ENCODE measurements at places on chromosomes 16 and 17.

- DNase-seq = peak; percentile 92
These were observed at the start of gene ERBB2 for GRCh38 chr17:39699818-39700147. Gene ERBB2 (plus strand): TSS chr17:39700064. CDS start chr17:39700239, 175 bp downstream.

DNA sequence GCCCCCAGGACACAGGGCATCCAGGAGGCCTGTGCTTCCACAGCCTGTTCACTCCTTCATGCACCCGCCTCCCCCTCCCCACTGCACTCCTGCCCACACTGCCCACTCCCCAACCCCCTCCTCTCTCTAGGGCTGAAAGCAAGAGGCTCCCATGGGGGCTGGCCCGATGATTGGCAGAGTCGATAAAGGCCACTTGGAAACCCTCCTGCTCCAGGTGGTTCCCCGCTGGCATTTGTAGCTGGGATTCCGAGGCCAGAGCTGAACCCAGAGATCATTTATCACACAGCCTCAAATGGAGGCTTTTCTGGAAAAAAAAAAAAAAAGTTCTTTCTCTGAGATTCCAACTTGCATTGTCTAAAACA is 74.1 kb downstream of the SREBF1 start:
- no peak for DNase-seq

DNA sequence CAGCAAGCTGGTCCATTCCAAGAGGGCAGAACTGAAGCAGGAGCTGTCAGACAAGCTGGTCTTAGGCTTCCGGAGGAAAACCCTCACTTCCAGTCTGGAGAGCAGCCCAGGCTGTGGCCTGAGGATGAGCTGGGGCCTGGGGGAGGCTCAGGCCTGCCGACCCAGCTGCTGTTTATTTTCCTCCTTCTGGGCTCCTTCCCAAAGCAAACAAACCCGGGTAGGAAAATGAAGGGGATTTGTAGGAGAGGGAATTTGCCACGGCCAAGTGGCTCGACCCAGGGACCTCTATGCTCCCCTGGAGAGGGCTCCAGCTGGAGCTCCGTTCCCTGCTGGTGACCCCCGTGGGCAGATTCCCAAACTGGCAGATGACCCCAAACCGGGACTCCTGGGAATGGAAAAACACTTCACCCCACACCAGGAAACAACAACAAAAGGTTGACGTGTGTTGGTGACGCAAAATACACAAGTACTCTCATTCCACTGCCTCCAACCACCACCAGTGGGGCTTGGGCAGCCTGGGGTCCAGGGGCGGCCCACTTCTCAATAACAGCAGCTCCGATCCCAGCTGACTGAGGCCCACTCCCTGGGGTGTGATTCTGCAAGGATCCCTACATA is 8.8 kb downstream of the JUP start:
- DNase-seq = peak; percentile 82

GRCh38 chr17:35743626-35744328 is 9.3 kb downstream of the GAS2L2 start:
- peak; percentile 75 for DNase-seq

GRCh38 chr16:80113873-80114574 is 426.8 kb upstream of the DYNLRB2 start:
- DNase-seq = no peak

DNA sequence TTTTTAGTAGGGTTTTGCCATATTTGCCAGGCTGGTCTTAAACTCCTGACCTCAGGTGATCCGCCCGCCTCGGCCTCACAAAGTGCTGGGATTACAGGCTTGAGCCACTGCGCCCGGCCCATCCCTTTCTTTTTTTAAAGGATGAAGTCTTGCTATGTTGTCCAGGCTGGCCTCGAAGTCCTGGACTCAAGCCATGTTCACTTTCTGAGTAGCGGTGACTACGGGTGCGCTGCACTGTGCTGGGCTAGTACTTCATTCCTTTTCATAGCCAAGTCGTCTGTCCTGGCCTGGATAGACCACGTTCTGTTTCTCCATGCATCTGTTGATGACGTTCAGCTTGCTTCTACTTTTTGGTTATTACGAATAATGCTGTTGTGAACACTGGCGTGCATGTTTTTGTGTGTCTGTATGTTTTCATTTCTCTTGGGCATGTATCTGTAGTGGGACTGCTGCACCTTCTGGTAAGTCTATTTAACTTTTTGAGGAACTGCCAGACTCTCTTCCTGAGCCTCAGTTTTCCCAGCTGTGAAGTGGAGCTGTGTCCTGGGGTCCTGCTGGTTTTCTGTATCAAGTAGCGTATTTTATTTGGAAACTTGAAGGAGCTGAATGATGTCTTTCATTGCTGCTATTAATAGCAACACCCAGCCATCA is 40.0 kb upstream of the GSE1 start:
- DNase-seq = no peak

DNA sequence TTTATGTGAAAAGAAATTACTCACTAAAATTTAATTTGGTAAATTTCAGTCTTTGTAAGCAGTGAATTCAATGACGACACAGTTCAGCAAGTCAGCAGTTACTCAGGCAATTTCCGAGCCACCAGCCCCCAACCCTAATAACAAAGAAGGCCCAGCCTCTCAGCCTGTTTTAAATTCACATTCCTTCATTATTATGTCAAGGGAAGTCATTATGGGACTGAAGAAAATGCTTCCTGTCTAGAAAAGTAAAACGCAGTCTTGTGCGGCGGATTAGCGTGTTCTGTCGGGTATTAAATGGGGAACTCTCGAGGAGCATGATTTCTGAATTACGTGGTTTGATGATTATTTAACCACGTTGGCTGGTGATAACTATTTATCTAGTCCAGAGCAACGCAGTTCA is 177.6 kb downstream of the AIPL1 start:
- DNase-seq = no peak

GRCh38 chr17:40951011-40951622 is 13.7 kb upstream of the KRT23 start:
- DNase-seq = no peak

GRCh38 chr16:69465083-69465721 is 40.8 kb downstream of the CYB5B start:
- no peak for DNase-seq

- no peak for DNase-seq
These were observed 235.5 kb downstream of the XYLT1 start for GRCh38 chr16:17235147-17235815.

- DNase-seq = no peak
These were observed 8.7 kb upstream of the KCNH6 start for GRCh38 chr17:63514477-63514876.

DNA sequence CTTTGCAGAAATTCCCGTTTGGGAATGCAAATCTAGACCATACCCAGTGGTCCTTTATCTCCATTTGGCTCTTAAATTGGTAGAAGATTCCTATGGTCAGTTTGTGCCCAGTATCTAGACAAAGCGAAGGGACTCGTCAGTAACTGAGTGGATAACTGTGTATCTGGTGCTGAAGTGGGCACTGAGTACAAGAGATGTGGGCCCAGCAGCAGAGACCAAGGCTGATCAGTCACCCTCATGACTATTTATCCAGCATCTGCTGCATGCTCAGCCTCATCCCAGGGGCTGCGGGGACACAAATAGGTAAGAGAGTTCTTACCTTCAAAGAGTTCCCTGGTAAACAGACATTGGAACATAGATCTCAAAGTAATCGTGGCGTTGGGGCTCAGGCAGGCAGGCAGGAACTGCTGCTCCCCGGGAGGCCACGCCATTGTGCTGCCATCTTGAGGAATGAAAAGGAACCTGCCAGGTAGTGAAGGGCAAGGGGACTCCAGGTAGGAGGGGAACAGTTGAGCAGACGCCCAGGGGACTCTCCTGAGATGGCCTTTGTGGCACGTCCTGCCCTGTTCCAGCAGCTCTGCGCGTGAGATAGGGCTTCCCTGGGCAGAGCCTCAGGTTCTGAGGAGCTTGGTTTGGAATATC is 10.3 kb downstream of the NT5M start:
- no peak for DNase-seq

DNA sequence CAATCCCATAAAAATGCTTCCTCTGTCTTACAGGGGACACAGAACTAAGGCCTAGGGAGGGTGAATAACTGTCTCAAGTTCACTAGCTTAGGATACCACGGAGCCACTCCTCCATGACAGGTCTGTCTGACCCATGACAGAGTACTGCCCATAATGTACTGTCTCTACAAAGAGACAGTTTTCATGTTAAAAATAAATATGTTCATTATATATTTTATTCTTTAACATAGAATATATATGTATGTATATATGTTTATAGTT is 28.3 kb upstream of the DYNLRB2 start:
- DNase-seq = no peak

DNA sequence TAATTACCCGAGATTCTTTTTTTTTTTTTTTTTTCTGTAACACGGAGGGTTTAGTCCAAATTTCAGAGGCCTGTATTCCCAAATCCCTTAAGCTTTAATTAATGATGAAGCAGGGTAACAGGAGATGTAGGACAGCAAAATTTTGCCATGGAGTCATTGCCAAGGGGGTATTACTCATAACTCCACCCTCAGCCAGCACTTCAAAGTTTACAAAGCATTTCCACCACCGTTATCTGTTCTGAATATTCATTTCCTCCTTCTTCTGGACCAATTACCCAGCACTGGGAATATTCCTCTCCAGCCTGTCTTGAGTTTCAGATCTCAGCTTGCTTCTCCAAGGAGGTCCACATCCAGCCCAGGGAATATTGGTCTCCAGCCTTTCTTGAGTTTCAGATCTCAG is 747.5 kb upstream of the EEF2KMT start:
- DNase-seq = no peak

- no peak for DNase-seq
These were observed 324 bp upstream of the HCRT start for GRCh38 chr17:42185621-42185930.

DNA sequence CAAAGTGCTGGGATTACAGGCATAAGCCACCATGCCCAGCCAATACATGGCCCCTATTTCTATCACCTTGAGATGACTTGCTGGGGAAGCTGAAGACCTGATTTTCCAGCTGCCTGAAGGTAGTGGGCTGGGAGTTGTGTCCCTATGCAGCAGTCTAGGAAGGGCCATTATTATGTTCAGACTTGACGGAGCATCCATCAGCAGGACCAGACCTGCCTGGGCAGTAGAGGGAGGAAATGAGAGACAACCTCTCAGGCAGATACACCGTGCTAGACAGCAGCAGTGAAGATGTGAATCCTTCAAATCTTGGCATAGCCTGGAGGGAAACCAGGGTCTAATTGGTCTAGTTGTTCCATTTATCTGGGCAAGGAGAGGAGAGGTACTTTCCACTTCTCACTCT is 35.6 kb upstream of the PHOSPHO1 start:
- DNase-seq = no peak

GRCh38 chr17:1142561-1142971 is 37.2 kb downstream of the ABR start:
- no peak for DNase-seq

DNA sequence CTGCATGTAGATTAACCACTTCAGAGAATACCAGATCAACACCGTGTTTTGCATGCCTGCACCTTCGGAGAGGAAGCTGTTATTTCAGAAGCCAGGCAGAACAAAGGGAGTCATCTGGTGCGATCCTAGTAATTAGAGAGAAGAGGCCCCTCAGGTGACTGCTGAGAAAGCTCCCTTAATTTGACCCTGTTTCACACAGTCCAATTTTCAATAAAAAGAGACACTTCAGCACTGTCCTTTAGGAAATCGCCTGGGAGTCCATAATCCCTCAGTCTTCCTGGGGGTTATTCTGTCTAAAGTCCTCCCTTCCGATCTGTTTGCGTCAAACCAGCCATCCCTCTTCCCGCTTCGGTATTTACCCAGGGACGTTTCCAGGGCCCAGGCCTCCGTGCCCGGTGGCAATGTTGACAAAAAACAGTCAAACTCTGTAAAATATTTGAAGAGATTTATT is 23.4 kb upstream of the TNRC6C start:
- no peak for DNase-seq

GRCh38 chr17:78977997-78978973 is 1.4 kb downstream of the LGALS3BP start:
- no peak for DNase-seq

DNA sequence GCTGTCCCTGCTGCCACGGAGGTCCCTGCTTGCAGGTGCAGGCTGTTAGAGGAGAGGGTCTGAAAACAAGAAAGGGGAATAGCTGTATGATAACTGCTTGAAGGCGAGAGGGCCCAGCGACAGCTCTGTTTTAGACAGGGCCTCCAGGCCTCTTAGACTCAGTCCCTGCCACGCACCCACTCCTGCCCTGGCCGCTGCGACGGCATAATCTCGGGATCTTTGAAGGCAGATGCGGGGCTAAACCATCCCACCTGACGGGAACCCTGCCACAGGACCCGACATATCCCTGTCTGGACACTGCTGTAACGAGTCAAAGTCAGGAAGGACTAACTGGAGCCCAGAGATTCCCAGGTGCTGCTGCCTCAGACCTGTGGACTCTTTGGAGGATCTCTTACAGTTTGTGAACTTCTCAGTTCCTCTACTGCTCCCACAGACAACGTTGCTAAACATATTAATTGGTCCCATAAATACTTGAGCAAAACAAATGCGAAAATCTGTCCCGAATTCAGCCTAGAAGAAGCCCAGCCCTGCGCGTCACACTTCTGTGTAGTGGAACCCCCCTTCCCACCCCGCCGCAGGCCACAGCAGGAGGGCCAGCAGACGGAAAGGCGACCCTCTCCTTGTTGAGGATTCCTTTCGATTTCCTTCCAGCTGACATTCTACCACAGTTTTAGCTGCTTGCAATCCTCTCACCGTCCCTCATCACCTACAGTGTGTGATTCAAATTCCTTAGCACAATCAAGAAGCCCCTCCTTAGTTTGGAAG is 998 bp upstream of the TMEM11 start:
- DNase-seq = peak; percentile 41

- DNase-seq = no peak
These were observed 125.2 kb downstream of the RAP1GAP2 start for GRCh38 chr17:2921443-2921842.

DNA sequence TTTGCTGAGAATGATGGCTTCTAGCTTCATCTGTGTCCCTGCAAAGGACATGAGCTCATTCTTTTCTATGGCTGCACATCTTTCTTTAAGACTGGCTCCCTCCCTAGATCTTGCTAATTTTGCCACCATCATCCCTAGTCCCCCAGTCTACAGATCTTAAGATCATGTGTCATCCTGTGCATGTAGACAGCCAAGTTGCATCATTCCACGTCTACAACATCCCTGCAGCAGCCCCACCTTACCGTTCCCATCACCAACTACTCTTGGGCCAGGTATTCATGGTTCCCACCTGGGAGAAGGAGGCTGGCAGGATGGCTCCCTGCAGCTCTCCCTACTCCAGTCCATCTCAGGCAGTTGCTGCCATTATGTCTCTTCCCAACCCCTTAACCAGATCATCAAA is 12.3 kb downstream of the CPPED1 start:
- DNase-seq = no peak

All from GM03348 (cell line).